GM23338 (cell line): ENCODE measurements at places on chromosomes 6 and 20. TPM values are rescaled to one million over a fixed set of nuclear protein-coding genes. Genes with fewer than 3 reads are reported as not detected.
A peak's percentile ranks its signal among the peaks of the same experiment; 100 is the strongest.

DNA sequence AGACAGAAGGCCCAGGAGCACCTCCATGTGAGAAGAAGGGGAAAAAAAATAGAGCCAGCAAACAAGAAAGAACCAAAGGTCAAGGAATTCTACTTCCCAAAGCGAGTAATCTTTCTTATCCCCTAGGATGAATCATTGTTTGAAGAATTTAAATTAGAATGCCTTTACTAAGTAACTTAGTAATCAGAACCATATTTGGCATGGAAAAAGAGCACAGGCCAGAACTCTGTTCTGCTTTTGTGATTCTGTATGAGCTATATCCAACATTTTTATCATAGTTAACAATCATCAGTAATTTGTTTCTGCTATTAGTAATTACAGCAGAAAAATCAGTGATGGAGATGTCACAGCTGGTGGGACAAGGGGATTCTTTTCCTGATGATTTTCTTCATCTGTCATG, 228.8 kb upstream of the FAM83B start:
- no peak for DNase-seq
- no peaks in the 10 kb centered on the region for H3K36me3 ChIP-seq

- H3K4me1 ChIP-seq: peaks cover 22% of the 10 kb centered on the region
- H3K27me3 ChIP-seq: no peaks in the 10 kb centered on the region
- no peak for DNase-seq
- peak overlapping the region; percentile 80; the same call in 1 of the 2 replicates for H3K4me3 ChIP-seq
- H3K27ac ChIP-seq: no peak overlapping the region
Measured at GRCh38 chr6:31538805-31539400, 2.9 kb downstream of the DDX39B start.

GRCh38 chr6:21665392-21666200, 72.0 kb downstream of the SOX4 start:
- peak overlapping the region; percentile 98 for H3K27ac ChIP-seq
- peaks cover 35% of the 10 kb centered on the region for H3K4me1 ChIP-seq
- DNase-seq: peak; percentile 88
- H3K36me3 ChIP-seq: no peaks in the 10 kb centered on the region; the same call in 1 of the 2 replicates

DNA sequence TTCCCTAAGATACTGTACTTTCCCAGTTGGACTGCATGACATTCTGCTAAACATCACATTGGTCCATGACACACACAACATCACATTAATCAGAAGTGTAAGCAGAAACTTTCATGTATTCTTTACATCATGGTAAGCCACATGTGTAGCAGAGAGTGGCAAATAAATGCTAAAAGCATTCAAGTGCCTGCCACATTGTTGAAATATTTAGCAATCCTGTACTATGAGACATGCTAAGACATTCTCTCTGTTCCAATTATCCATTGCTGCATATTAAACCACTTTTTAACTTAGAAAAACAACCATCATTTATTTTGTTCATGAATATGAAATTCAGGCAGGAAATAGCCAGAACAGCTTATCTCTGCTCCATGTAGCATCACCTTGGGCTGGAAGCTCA, 207.7 kb upstream of the GJE1 start:
- no peaks in the 10 kb centered on the region for H3K27me3 ChIP-seq
- no peaks in the 10 kb centered on the region for H3K36me3 ChIP-seq
- H3K4me3 ChIP-seq: no peak overlapping the region
- H3K4me1 ChIP-seq: peaks cover 2% of the 10 kb centered on the region; the same call in 1 of the 2 replicates

- H3K4me3 ChIP-seq: no peak overlapping the region
- no peaks in the 10 kb centered on the region for H3K36me3 ChIP-seq
- H3K4me1 ChIP-seq: 0 out of 2 replicates have a peak, but pooled peaks cover 6% of the 10 kb centered on the region
Measured at GRCh38 chr6:37630281-37630799, 67.3 kb downstream of the MDGA1 start.

The ERVFRD-1 gene
- not detected in 2 replicates for total RNA-seq

The PKIG gene
- 23.9 and 33.2 TPM in 2 replicates for total RNA-seq

The PRL gene
- total RNA-seq: not detected in 2 replicates

The FAM217A gene
- total RNA-seq: not detected in 2 replicates

DNA sequence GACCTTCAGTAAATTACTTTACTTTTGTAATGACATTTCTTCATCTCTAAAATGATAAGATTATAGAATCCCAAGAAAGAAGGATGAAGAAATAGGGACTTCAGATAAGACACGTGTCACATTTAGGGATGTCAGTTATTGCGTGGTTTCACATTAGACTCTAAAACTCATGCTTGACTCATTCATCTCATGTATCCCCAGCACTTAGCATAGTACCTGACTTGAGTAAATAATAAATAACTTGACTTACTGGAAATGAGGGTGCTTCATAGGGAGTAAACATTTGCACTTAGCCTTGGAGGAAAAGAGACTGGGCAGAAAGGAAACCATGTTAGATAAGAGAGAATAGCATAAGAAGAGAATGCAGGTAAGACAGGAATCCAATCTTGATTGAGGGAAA, 37.2 kb downstream of the VTA1 start:
- no peak overlapping the region for H3K4me3 ChIP-seq
- no peaks in the 10 kb centered on the region for H3K36me3 ChIP-seq
- H3K4me1 ChIP-seq: no peaks in the 10 kb centered on the region
- no peak for DNase-seq
- no peaks in the 10 kb centered on the region for H3K27me3 ChIP-seq
- no peak overlapping the region for H3K27ac ChIP-seq

- no peak overlapping the region for H3K27ac ChIP-seq
- no peak for DNase-seq
- H3K4me1 ChIP-seq: no peaks in the 10 kb centered on the region
- H3K27me3 ChIP-seq: no peaks in the 10 kb centered on the region
- H3K36me3 ChIP-seq: no peaks in the 10 kb centered on the region
Measured at GRCh38 chr6:74000666-74001490, 304.9 kb downstream of the CD109 start.

DNA sequence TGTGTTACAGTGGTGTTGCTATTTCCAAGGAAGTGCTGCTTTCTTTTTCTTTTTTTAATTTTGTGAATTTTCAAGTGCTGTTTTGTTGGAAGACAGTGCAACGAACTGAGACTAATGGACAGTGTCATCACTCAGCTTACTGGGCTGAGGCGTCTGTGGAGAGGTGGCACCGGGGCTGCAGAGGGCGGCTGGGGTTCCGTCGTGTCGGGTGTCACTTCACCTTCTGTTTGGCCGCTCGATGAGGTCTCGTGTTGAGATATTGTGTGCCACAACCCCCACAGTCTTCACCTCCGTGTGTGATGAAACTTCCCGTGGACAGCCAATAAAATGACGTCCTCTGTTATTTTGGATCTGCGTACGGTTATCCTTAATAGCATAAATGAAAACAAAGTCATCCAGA, 149.4 kb upstream of the SNX9 start:
- peaks cover 15% of the 10 kb centered on the region for H3K4me1 ChIP-seq
- no peak overlapping the region for H3K27ac ChIP-seq
- no peaks in the 10 kb centered on the region for H3K36me3 ChIP-seq
- no peaks in the 10 kb centered on the region for H3K27me3 ChIP-seq
- H3K4me3 ChIP-seq: no peak overlapping the region

The CST4 gene
- not detected in 2 replicates for total RNA-seq

GRCh38 chr6:29958921-29959320, 16.6 kb downstream of the HLA-A start:
- DNase-seq: no peak
- no peak overlapping the region for H3K4me3 ChIP-seq
- no peak overlapping the region for H3K27ac ChIP-seq
- H3K4me1 ChIP-seq: peaks cover 5% of the 10 kb centered on the region
- H3K36me3 ChIP-seq: no peaks in the 10 kb centered on the region
- no peaks in the 10 kb centered on the region for H3K27me3 ChIP-seq

GRCh38 chr6:170251776-170252571, 38.9 kb downstream of the DLL1 start:
- no peak for DNase-seq
- no peak overlapping the region for H3K27ac ChIP-seq
- no peak overlapping the region for H3K4me3 ChIP-seq
- no peaks in the 10 kb centered on the region for H3K36me3 ChIP-seq
- H3K4me1 ChIP-seq: no peaks in the 10 kb centered on the region

GRCh38 chr6:79077715-79078074, 359 bp downstream of the PHIP start:
- H3K36me3 ChIP-seq: no peaks in the 10 kb centered on the region
- no peaks in the 10 kb centered on the region for H3K27me3 ChIP-seq
- H3K4me1 ChIP-seq: peaks cover 42% of the 10 kb centered on the region
- peak overlapping the region; percentile 72 for H3K4me3 ChIP-seq
- H3K27ac ChIP-seq: peak overlapping the region; percentile 98

The CRISP3 gene
- not detected in 2 replicates for total RNA-seq

The CCN6 gene
- total RNA-seq: not detected in 2 replicates

DNA sequence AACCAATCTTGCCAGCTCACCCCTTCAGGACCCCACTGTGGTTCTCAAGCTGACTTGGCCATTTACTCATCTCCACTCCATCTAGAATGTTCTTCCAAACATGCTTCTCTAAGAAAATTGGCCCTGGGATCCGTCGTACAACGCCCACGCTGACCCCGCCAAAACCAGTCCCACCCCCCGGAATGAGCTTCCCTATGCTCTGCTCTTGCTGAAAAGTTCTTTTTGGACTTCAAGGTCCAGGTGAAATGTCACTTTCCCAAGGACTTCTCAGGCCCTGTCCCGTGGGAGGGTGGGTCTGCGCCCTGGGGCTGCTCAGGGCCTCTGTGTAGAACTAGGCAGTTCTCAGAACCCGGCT, 9.9 kb downstream of the NOL4L start:
- no peak for DNase-seq
- no peak overlapping the region for H3K27ac ChIP-seq
- peaks cover 25% of the 10 kb centered on the region for H3K4me1 ChIP-seq

GRCh38 chr6:20208687-20209378, 3.4 kb downstream of the MBOAT1 start:
- H3K36me3 ChIP-seq: no peaks in the 10 kb centered on the region
- peaks cover 41% of the 10 kb centered on the region for H3K4me1 ChIP-seq
- H3K27ac ChIP-seq: no peak overlapping the region
- H3K4me3 ChIP-seq: no peak overlapping the region
- peaks cover 5% of the 10 kb centered on the region; the same call in 1 of the 2 replicates for H3K27me3 ChIP-seq

- peaks cover 19% of the 10 kb centered on the region for H3K4me1 ChIP-seq
- DNase-seq: no peak
- no peak overlapping the region for H3K27ac ChIP-seq
- H3K4me3 ChIP-seq: no peak overlapping the region
- H3K36me3 ChIP-seq: no peaks in the 10 kb centered on the region
Measured at GRCh38 chr6:18340781-18341551, 46.2 kb upstream of the RNF144B start.

GRCh38 chr6:41451515-41452163, 94.5 kb upstream of the FOXP4 start:
- H3K27me3 ChIP-seq: peaks cover 19% of the 10 kb centered on the region
- H3K4me3 ChIP-seq: no peak overlapping the region
- H3K27ac ChIP-seq: no peak overlapping the region
- DNase-seq: no peak

The GJA1 gene
- total RNA-seq: 587 and 609 TPM in 2 replicates

GRCh38 chr6:159727717-159728445, 575 bp downstream of the WTAP start:
- peaks cover 19% of the 10 kb centered on the region for H3K4me1 ChIP-seq
- peak overlapping the region; percentile 92 for H3K27ac ChIP-seq
- H3K4me3 ChIP-seq: peak overlapping the region; percentile 86
- no peaks in the 10 kb centered on the region for H3K27me3 ChIP-seq
- DNase-seq: peak; percentile 54

The C20orf96 gene
- 14.6 and 17.8 TPM in 2 replicates for total RNA-seq

DNA sequence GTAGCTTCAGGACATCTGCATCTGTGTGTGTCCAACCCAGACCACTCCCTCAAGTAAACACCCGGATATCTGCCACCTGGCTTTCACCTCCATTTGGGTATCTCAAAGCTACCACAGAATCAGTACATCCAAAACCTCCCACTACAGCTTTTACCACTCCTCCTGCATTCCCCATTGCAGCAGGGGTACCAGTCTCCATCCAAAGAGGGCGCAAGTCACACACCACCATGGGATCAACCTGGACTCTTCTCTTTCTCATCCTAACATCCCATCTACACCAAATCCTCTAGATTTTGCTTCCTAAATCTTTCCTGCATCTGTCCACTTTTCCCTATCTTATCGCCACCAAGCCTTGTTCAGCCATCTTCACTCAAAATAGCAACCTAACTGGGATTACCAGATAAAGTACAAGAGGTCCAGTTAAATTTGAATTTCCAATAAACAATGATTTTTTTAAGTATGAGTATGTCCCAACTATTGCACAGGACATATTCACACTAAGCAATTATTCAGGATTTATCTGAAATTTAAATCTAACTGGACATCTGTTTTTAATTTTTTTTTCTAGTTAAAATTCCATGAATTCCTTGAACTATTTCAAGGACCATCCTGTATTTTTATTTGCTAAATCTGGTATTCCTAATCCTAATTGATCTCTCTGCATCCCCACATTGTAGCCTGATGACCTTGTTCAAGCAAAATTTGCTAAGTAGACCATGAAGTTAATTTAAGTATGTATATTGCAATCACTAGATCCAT, 164.3 kb upstream of the MLN start:
- no peak overlapping the region for H3K27ac ChIP-seq
- DNase-seq: peak; percentile 82
- H3K4me3 ChIP-seq: no peak overlapping the region
- no peaks in the 10 kb centered on the region for H3K27me3 ChIP-seq
- H3K36me3 ChIP-seq: no peaks in the 10 kb centered on the region

The VSX1 gene
- 0.16 and 0.73 TPM in 2 replicates for total RNA-seq

- H3K27me3 ChIP-seq: no peaks in the 10 kb centered on the region
- H3K4me1 ChIP-seq: peaks cover 20% of the 10 kb centered on the region
- DNase-seq: no peak
- H3K36me3 ChIP-seq: no peaks in the 10 kb centered on the region
Measured at GRCh38 chr6:33745548-33745947, 1.2 kb downstream of the IP6K3 start.

DNA sequence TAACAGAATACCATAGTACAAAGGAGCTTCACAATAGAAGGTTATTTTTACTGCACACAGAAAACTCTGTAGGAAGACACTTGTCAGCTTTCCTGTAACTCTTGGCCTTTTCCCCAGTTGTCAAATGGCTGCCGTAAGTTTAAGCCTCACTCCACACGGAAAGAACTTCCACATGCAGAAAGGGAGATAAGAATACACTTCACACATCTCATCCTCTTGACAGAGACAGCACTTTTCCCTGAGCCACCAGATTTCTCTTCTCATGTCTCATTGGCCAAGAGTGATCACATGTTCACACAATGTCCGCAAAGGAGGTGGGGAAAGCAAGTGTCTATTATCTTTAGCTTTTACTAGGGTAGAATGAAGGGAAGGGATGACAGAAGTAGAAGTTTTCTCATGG, 540.7 kb downstream of the HAO1 start:
- no peaks in the 10 kb centered on the region for H3K27me3 ChIP-seq
- no peak for DNase-seq
- no peak overlapping the region for H3K27ac ChIP-seq

GRCh38 chr6:157248264-157248663, 75.1 kb downstream of the TMEM242 start:
- H3K4me3 ChIP-seq: no peak overlapping the region
- no peaks in the 10 kb centered on the region for H3K4me1 ChIP-seq
- H3K27me3 ChIP-seq: no peaks in the 10 kb centered on the region
- no peaks in the 10 kb centered on the region for H3K36me3 ChIP-seq
- H3K27ac ChIP-seq: no peak overlapping the region

- no peaks in the 10 kb centered on the region; the same call in 1 of the 2 replicates for H3K4me1 ChIP-seq
- no peak overlapping the region for H3K4me3 ChIP-seq
- peaks cover 3% of the 10 kb centered on the region; the same call in 1 of the 2 replicates for H3K36me3 ChIP-seq
- peak overlapping the region; percentile 24; the same call in 1 of the 2 replicates for H3K27ac ChIP-seq
Measured at GRCh38 chr6:166050559-166050958, 117.1 kb downstream of the TBXT start.

The FRS3 gene
- total RNA-seq: 3.3 and 4.9 TPM in 2 replicates
